ENCODE measurements at places on chromosomes 1 and 21.

DNA sequence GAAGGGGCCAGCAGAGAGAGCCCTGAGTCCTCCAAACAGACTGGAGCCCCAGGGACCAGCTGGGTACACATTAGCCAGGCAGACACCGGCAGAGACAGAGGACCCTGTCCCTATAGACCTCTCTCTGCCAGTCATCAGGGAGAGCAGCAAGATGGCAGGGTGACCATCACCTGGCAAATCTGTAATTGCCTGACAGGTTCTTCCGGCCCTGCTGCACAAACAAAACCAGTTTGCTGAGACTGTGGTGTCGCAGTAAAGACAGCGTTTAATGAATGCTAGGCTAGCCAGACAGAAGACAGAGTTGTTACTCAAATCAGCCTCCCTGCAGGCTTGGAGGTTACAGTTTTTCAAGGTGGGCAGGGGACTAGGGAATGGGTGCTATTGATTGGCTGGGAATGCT lies 618.9 kb downstream of the NPHP4 start:
- DNase-seq: no peak

GRCh38 chr1:13892671-13893325 lies 192.8 kb downstream of the PRDM2 start:
- no peak for DNase-seq

GRCh38 chr21:34595457-34595856 lies 19.5 kb downstream of the RCAN1 start:
- DNase-seq: no peak

GRCh38 chr21:29787361-29787909 lies 152.4 kb downstream of the GRIK1 start:
- DNase-seq: no peak

DNA sequence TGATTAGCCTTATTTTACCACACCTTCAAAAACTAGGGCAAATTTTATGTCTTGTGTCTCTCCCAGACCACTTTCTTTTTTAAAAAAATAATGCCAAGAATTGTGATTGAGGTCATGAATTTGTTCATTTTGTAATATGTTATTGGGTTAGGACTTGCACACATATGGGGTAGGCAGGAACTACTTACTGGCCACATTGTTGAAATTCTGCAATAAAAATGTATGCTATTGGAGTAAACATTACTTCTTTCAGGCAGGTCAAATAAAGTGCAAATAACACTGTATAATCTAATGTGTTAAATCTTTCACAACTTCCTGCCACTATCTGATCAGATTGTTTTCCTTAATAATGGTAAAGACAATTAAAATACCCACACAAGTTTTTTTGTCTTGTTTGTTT lies 166.6 kb upstream of the COL11A1 start:
- no peak for DNase-seq

DNA sequence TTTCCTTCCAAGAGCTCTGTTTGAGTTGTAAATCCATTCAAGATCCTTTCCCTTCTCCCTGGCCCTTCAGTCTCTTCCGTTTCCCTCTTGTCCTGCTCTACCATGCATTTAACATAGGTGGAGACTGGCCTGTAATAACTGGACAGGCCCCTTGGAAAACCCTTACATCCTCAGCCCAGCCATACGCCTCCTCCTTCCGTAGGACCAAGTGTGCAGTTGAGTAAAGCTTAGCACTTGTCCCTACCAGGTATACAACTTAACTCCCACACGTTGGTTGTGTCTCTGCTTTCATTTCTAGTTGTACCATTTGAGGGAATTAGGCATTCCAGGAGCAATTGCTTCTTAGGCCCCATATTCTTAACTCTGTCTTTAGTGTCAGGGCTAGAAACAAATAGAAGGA lies 6.4 kb downstream of the MAN1C1 start:
- no peak for DNase-seq

DNA sequence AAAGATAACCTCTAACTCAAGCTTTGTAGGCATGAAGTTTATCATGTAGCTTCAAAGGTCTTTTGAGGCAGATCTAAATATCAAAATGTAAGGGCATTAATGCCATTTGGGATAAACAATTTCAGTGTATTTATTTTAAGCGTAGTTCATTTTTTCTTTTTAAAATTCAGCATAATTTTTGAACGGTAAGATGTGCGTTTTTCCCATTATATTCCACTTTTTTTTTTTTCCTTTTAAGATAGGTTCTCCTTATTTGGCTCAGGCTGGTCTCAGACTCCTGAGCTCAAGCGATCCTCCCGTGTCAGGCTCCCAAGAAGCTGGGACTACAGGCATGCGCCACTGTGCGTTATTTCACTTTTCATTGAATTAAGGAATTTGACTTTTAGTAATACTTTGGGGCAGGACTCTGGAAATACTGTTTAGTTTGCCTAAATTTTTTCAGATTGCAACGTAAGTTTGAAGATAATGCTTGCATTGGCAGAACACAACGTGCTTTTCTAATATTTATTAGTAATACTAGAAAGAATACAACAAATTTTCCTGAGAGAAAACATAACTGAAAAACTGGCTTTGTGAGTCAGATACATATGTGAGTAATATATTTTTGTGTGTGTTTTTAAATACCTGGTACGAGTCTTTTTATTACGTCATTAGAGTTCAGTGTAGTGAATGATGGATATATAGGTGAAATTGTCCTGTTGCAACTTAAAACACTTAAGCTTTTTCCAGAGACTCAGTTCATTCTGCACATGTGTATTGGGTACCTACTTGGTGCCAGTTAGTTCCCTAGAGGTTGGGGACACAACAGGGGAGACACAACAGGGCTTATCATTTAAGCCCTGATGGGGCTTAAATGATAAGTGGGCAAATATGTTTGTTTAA lies 2.2 kb downstream of the RALGPS2 start:
- DNase-seq: no peak

DNA sequence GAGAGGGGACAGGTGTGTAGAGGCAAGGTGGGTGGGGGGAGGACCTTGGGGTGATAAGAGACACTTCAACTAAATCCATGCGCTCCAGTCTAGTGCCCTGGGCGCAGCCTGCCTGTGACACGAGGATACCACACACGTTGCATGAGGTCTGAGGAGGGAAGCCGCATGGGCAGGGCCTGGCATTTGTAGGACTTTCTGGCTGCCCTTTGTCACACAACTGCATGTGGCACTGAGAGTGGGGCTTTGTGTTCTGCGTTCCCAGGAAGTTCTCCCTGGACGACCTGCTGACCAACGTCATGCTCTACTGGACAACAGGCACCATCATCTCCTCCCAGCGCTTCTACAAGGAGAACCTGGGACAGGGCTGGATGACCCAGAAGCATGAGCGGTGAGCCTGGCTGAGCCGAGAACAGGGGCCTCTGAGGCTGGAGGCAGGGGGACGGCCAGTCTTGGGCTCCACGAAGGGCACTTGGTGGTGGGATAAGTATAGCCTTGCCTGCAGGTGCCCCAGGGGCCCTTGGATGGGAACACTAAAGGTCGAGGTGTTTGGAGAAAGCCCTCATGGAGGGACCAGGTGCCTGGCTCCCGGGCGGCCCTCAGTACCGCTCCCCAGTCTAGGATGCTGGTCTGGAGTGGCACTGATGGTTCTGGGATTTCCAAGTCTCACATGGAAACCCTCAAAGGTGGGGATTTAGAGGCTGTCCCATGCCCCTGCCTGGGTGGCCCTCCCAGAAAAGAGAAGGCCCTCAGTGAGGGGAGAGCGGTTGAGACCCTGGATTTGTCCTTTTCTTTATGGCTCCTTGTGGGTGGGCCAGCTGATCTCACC lies 34.5 kb downstream of the EPHX1 start:
- DNase-seq: no peak

- DNase-seq: no peak
These were observed 1.1 kb downstream of the EFNA3 start for GRCh38 chr1:155079487-155080311.

- DNase-seq: no peak
These were observed 93.9 kb downstream of the KCNJ15 start for GRCh38 chr21:38350684-38351083.

GRCh38 chr1:211013346-211014240 lies 120.4 kb downstream of the KCNH1 start:
- no peak for DNase-seq

GRCh38 chr1:29124366-29125236 lies 898 bp upstream of the TMEM200B start:
- peak; percentile 77 for DNase-seq

- DNase-seq: no peak
These were observed 7.5 kb downstream of the NBPF1 start for GRCh38 chr1:16605532-16606505.

DNA sequence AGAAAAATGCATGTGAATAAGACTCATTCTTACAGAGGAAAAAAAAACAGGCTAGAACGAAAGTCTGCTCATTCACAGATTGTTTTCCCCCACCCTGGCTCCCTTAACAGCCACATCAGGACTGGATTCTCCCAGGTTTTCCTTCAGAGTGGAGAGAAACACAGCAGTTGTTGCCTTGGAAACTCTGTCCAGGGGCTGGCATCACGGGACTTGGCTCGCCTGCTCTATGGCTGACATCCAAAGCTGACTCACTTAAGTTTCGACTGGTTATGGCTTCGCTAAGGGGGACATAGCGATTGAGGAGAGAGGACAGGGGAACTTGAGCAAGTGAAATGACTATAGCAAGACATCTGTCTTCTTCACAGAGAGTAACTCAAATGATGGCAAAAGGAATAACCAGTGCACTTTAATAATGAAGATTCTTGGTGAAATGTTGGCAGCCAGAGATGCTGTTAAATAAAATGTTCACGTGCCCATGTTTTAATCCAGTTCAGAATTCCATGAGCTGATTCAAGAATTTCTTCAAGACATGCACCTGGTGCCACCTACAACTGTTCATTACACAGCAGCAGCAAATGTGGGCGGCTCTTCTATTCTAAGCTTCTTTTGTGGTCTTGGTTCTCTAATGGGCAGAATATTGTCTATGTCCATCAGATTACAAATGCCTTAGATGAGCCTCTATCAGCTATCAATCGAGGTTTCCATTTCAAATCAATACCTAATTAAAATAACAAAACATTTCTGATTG lies 21.8 kb downstream of the MIS18A start:
- DNase-seq: no peak

- no peak for DNase-seq
These were observed 17.4 kb upstream of the SLC30A10 start for GRCh38 chr1:219945795-219946194.

- no peak for DNase-seq
These were observed 42.5 kb upstream of the POFUT2 start for GRCh38 chr21:45330075-45330781.

DNA sequence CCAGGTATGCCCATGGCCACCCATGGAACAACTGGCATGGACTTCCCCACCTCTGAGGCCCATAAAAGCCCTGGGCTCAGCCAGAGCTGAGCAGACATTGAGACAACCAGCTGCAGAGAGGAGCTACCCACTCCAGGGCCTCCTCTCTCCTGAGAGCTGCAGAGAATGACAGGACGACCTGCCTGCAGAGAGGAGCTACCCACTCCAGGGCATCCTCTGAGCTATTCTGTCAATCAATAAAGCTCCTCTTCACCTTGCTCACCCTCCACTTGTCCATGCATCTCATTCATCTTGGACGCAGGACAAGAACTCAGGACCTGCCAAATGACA lies 43.4 kb downstream of the MATN1 start:
- DNase-seq: no peak

- no peak for DNase-seq
These were observed 68.0 kb downstream of the PDE9A start for GRCh38 chr21:42721341-42721824.

DNA sequence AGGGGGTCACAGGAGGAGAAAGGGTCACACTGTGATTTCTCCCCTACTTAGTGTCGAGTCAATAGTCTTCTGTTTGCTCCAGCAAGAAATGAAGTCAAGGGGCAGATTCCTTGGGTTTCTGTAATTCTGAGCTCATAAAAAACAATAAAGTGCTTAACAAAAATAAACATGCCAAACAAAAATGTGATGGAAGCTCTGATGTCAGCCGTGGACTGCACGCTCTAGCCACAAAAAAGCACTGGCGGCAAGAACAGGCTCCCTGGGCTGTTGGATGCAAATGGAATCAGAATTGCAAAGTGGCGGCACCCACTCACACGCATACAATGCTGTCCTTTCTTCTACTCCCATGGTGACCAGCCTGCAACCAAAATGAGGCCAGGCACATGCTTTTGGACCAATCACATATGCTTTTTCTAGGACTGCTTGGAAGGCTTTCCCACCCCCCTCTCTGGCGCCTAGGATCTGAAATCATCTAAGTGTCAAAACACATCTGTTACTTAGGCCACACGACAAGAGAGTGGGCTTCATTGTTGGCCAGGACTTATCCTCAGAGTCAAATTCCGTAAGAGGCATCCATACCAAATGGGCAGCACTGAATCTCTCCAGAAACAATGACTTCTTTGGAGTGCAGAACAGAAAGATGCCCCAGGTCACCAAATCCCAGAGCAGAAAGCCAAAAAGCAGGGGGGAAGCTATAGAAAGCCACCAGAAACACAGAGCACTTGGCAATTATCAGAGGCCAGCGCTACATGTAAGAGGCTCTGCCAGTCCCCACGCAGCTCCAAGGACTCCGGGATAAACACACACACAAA lies 9.2 kb downstream of the C1orf198 start:
- DNase-seq: no peak

DNA sequence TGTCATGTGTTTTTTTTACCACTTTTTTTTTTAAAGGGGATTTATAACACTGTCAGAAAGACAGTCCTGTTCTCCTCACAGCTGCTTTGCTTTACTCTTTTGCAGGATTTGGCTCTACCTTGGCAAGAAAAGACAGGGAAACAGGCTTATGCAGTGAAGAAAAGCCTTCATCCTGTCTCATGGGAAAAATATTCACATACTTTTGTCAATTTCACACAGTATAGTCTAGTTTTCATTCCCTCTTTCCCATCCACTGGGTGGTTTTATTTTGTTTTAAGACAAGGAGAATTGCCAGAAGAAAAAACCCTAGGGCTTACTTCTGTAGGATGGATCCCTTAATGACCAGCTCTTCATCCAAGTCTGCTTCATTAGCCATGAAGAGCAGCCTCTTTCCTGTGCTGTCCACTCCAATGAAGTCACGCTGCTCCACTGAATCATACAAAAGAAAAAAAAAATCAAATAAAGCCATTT lies 60.0 kb downstream of the EIF2B3 start:
- no peak for DNase-seq

- DNase-seq: no peak
These were observed 62.1 kb downstream of the PCNT start for GRCh38 chr21:46385846-46386733.

DNA sequence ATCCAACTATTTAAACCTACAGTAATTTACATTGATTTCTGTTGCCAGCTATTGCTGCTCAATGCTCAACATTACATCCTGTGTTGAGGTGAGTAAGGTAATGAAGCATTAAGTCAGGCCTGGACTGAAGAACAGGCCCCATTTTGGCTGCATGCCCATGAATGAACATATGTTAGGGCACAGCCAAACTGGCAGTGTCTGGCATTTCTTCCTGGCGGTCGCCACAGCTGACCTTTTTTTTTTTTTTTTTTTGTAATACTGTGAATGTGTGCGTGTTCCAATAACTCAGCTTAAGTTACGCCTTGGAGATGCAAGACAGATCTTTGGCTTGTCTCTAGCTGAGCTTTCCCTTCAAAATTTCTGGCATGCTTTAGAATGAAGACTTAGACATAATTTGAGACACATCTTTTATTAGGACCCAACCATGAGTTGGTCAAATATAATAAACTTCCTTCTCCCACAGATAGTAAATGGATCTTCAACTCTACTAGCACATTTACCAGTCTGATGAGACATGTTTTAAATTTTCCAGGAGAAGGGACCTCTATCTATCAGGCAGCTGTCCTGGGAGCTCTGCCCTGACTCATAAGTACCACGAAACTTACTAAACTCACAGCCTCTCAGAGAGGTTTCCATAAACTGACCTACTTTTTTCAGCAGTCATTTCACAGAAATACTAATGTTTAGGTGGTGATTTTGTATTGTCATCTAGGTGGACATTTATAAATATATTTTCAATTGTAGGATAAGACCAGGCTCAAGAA lies 341.1 kb upstream of the RUNX1 start:
- DNase-seq: no peak

GRCh38 chr1:16608838-16609560 lies 4.4 kb downstream of the NBPF1 start:
- DNase-seq: no peak

Data from right renal pelvis (tissue), 4 donors.